ENCODE measurements at places on chromosomes 2 and 18.

- DNase-seq: no peak
Observed at GRCh38 chr2:182456784-182457183, 29.9 kb upstream of the PDE1A start.

DNA sequence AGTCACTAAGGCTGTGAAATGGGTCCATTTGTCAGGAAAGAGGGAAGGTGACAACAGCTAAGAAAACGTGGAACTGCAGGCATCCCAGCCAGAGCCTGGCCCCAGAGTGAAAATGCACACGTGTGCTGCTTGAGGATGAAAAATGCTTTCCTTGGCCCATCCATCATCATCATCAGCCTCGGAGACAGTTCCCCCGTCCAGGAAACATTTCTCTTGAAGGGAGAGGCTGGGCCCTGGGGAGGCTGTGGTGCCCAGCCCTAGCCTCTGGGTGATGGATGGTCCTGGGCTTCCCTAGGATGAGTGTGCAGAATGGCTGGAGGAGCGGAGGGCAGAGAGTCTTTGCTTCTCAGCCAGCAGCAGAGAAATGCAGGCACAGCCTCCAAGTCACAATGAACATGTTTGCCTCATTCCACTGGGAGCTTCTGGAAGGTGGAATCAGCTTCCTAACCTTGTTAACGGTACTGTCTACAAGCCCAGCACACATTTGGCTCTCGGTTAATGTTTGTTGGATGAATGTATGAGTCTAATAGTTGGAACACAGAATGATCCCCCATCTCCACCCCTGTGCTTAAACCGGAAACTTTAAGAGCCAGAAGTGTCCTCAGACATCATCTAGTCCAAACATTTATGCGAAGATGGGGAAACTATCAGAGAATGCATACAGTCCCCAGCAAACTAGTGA is 164.0 kb downstream of the RDH14 start:
- DNase-seq: no peak

DNA sequence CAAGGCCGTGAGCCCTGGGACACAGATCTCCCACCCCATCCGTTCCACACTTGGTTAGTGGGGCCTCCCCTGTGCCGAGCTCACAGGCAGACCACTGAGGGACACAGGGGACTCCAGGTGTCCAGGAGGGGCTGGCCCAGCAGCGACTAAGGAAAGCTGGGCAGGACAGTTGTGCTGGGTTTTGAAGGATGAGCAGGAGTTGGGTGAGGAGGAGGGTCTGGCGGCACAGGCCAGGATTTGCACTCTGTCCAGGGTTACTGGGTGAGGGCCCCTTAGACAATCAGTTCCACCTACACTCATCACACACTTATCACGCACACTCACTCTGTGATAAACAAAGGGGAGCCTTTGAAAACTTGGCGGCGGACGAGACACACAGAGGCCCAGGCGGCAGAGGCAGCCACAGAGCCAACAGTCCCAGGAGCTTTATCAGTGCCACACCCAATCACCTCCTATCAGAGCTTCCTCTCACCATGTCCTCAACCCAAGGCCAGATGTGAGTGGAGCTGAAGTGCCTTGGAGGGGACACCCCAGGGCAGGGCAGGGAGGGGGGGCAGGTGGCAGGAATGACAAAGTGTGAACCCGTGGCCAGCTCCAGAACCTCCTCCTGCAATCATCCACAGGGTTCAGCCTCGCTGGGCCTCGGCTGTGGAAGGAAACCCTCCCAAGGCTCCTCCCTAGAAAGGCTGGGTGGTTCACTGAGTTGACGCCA is 26.6 kb downstream of the BIN1 start:
- peak; percentile 61 for DNase-seq

DNA sequence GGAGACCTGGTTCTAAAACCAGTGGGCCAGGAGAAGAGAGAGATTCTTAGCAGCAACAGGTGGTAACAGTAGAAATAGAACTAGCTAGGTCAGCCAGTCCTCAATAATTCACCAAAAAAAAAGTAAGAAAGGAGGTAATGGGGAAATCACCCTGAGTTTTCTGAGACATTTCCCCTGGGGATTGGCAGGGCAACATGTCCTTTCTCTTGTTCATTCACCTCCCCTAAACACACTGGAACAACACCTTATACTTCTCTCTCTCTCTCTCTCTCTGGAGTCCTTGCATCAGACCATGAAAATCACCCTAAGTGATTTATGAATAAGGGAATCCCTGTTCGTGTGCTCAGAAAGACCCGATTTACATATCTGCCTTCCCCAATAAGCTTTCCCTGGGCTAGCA is 64.8 kb downstream of the COX7A2L start:
- DNase-seq: no peak

DNA sequence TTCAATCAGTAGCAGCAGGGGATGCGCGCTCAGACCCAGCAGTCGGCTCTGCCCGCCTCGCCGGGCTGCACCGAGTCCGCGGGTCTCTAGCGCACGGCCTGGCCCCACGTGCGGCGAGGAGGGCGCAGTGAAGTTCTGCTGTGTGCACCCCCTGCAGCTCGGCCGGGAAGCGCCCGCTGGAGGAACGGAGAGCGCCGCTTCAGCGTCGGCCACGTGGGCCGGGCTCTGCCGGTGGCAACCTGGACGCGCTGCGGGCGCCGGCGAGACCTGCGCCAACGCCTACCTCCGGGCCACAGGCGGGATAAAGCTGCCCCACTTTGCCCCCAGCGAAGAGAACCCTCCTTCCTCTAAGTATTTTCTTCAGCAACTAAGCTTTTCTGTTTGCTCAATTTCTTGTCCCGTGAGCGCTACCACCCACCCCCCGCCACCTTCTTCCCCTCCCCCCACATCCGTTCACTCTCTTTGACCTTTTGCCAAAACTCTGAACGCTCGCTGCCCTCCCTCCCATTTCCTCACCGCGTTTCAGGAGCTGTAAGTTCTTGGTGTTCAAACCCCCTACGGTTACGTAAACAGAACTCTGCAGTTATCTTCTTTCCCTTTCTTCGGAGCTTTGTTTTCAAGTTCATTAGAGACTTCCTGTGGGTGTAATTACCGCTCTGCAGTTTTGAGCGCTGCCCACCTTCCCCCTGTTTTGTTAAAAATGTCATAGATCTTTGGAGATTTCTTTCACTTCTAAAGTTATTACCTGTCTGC is 42.6 kb upstream of the EDAR start:
- DNase-seq: peak; percentile 11

GRCh38 chr2:231431606-231432005 is 32.7 kb downstream of the NCL start:
- DNase-seq: no peak

- DNase-seq: no peak
Observed at GRCh38 chr2:97712693-97713295, 582 bp upstream of the ZAP70 start.

GRCh38 chr2:95052307-95052706 is 26.8 kb downstream of the MAL start:
- DNase-seq: no peak

DNA sequence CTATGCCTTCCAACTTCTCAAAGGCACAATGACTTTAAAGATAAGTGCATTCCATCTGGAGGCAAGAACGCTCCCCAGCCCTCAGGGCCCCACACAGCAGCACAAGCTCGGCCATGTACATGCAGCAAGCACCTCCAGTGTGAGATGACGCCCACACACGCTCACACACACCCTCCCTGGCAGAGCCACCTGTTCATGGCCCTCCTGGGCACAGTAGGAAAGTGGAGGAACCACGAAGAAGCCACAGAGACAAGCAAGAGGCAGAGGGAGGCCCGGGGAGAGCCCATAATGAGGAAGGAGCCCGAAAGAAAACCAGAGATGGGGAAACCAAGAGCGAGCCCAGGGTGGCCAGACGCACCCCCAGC is 21.7 kb downstream of the BIN1 start:
- DNase-seq: no peak

GRCh38 chr2:55838653-55839052 is 84.9 kb downstream of the EFEMP1 start:
- DNase-seq: no peak

DNA sequence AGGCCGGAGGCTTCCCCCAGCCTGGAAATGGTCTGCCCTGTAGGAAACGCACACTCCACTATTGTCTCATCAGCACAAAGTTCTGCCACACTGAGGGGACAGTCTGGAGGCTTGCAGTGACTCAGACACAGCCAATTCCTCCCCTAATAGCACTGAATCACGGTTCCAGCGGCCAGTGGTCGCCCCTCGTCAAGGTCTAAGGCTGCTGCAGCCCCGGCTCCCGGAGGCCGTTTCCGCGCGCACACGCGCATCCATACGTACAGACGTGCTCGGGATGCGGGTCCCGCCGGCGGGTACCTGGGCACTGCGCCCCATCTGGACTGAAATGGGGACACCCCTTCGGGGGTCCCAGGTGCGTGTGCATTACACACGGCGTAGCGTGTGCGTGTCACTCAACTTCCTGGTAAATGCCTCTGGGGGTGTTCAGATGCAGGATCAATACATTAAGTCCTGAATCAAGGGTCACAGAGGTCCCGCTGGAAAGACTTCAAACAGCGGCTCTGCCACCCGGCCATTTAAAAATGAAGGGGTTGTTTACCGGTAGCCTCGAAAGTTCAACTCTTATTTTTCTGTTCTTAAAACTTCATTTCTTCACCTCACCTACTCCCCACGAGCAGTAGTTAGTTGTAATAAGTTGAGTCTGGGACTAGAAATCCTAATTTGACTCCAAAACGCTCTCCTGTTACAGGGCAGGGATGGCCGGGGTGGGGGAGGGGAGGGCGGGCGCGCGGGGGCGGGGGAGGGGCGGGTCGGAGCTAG is 572 bp upstream of the ZNF516 start:
- DNase-seq: peak; percentile 65

DNA sequence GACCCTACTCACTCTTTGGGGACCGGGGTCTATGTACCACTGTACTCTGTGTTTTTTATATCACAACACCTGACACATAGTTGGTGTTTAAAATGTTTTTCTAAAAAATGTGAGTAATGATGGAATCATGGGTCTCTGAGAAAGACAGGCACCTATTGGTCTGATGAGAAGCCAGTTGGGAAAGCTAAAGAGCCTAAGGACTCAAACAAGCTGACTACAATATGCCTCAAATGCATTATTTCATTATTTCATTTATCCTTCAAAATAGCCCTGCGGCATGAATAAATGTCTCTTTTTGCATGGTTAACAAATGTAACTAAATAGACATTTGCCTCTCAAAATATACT is 102.9 kb upstream of the SCN1A start:
- DNase-seq: no peak

GRCh38 chr2:178404368-178404767 is 46.6 kb downstream of the PRKRA start:
- no peak for DNase-seq

DNA sequence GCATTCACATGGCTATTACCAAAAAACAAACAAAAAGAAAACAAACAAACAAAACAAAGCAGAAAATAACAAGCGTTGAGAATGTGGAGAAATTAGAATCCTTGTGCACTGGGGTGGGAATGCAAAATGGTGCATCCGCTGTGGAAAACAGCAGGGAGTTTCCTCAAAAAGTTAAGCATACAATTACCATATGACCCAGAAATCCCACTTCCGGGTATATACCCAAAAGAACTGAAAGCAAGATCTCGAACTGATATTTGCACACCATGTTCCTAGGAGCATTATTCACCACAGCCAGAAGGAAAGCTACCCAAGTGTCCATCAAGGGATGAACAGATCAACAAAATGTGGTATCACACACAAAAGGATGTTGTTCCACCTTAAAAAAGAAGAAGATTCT is 17.9 kb upstream of the TEX51 start:
- DNase-seq: no peak

GRCh38 chr2:106956879-106957278 is 70.9 kb upstream of the ST6GAL2 start:
- no peak for DNase-seq

GRCh38 chr18:13270279-13270855 is 51.8 kb downstream of the LDLRAD4 start:
- DNase-seq: no peak

DNA sequence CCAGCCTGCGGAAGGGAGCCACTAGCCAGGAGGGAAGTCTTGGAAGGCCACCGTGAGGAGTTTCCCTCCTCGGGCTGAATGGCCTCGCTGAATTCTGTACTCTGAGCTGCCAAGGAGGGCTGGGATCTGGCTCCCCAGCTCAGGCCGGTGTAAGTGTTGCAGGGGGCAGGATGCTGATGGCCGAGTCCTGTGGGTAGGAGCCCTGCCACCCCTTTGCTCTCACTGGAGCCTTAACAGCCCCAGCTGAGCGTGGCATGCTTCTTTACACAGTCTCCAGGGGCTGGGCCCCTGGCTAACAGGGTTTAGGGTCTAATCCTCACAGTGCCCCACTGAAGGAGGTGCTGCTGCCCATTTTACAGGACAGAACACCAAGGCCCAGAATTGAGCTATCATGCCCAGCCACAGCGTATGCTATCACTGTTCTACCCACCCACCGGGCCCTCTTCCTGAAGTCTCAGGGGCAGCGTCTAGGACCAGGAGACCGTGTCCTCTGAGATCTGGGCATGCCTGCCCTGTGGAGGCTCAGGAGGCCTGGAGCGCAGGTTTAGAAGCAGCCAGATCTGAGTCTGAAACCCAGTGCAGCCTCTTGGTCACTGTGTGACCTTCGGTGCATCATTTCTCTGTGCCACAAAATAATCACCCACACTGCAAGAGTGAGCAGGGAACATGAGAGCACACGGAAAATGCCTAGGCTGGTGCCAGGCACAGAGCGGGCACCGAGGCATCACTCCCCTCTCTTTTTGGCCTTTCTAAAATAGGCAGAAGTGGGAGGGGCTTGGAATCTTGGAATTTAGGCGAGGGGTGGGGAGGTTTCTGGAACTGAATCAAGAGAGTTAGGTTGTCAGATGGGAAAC is 42.9 kb downstream of the TMEM37 start:
- no peak for DNase-seq

- no peak for DNase-seq
Observed at GRCh38 chr2:137051778-137052398, 286.5 kb downstream of the THSD7B start.

DNA sequence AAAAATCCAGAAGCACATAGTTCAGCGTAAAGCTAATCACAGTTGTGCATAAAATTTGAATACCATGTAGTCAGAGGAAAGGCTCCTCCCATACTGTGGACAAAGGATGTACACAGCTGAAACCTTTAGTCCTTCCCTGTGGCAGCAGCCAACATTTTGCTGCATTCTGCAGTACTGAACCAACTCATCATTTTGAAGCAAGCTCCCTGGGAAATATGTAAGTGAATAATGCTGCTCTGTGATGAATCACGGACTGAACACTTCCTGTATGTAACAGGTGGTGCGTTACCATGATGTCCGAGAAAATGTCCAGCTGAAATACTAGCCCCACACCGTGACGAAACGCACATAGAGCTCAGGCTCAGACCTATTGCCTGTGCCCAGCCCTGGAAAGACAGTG is 421.1 kb upstream of the RAB12 start:
- no peak for DNase-seq

GRCh38 chr2:238120463-238121298 is 17.8 kb upstream of the KLHL30 start:
- DNase-seq: peak; percentile 10

- no peak for DNase-seq
Observed at GRCh38 chr2:121771976-121772742, 16.7 kb downstream of the TSN start.

- DNase-seq: no peak
Observed at GRCh38 chr18:22253676-22254075, 84.3 kb downstream of the GATA6 start.

- peak; percentile 2 for DNase-seq
Observed at GRCh38 chr2:223043164-223043941, 8.6 kb upstream of the KCNE4 start.
